ENCODE measurements at places on chromosomes 5 and 9.

DNA sequence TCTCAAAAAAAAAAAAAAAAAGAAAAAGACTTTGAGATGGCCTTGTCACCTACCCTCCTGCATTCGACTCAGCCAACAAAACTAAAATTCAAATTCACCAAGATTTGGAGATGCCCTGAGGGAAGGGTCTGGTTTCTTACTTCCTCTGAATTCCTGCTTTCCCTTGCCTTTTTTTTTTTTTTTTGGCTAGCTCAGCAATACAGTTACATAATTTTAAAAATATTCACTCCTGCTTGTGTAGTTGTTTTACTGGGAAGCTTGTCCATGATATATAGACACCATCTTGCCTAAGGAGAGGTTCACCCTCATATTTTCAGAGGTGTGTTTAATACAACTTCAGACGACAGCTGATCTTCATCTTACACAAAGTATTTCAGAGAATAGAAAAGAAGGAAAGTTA, 21.3 kb upstream of the SERINC5 start:
- no peak for DNase-seq

DNA sequence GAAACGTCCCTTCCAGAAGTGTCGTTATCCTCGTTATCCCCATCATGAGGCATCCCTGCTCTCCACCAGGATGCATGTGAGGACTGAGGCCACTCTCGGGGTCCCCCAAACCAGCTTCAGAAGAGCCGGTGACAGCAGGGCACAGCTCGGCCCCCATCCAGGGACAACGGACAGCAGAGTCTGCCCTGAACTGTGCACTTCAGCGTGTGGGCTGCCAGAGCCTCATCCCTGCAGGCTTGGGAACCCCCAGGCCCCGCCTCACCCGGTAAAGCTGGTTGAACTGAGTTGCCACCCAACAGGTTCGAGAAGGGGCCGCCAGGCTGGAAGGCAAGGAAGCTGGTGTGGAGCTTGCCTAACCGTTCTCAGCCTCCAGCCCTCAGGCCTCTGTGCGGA, 710 bp upstream of the CARD9 start:
- no peak for DNase-seq

- DNase-seq: no peak
These were observed 511.3 kb upstream of the ADAMTS16 start for GRCh38 chr5:4628645-4629385.

DNA sequence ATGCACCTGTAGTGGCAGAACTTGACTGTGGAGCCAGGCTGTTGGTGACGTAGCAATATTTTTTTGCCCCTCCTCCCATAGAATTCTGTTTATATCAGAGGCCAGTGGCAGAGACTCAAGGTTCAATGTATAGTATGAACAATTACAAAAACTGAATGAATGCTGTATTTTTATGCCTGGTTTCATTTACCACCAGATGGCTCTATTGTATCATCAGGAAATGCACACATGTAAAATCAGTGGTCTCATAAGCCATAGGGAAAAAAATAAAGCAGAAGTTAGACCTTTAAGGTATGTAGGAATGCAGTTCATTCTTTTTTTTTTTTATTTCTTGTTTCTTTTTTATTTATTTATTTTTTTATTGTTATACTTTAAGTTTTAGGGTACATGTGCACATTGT, 43.6 kb downstream of the CCDC192 start:
- peak; percentile 45 for DNase-seq

GRCh38 chr9:16718952-16719351, 151.5 kb downstream of the BNC2 start:
- peak; percentile 52 for DNase-seq

DNA sequence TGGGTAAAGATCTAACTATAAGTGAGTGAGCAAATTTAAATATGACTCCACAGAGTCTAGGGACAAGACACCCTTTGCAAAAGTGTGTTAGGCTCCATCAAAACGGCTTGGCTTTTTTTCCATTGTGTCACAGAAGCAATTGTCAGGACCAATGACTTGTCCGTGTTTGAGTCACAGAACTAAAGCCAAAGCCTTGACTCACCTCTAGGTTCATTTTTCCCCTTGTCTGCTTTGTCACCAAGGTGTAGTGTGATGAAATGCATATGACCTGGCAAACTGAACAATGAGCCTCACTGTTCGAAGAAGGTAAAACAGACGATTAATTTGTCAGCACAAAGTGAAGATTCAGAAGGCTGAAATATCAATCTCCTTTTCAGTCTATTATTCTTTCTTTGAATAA, 331.0 kb downstream of the GLIS3 start:
- DNase-seq: no peak

- peak; percentile 35 for DNase-seq
These were observed 715 bp downstream of the RC3H2 start for GRCh38 chr9:122904466-122904822.

- DNase-seq: no peak
These were observed 96.0 kb upstream of the PRR16 start for GRCh38 chr5:120367896-120368634.

DNA sequence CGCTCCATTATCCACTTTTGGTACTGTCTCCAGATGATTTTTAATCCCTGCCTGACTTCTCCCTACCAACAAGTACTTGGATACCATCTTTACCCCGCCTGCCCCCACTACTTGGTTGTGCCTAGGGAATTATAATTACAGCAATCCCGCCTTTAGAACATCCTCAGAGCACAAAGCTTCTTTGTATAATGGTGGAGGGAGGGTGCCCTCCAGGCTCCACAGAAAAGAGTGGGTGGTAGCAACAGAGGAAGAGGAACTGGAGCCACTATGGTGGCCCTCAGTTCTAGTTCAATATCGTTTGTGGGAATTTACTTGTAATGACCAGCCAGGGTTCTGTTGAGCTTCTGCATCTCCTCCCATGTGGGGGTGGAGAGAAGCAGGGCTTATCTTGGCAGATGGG, 79.0 kb upstream of the RNF38 start:
- DNase-seq: no peak

- DNase-seq: no peak
These were observed 71.3 kb downstream of the SH3TC2 start for GRCh38 chr5:148991566-148991965.

DNA sequence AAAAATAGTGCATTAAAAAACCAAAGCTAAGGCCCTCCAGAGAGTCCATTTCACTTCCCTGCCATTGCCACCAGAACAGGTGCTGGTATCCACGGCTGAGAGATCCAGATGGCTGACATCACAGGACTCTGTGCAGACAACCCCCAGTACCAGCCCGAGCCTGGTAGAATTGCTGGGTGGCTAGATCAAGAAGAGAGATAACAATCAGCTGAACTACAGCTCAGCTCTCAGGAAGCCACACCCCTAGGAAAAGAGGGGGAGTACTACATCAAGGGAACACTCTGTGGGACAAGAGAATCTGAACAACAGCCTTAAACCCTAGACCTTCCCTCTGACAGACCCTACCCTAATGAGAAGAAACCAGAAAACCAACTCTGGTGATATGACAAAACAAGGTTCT, 73.8 kb upstream of the SLIT3 start:
- DNase-seq: peak; percentile 16

DNA sequence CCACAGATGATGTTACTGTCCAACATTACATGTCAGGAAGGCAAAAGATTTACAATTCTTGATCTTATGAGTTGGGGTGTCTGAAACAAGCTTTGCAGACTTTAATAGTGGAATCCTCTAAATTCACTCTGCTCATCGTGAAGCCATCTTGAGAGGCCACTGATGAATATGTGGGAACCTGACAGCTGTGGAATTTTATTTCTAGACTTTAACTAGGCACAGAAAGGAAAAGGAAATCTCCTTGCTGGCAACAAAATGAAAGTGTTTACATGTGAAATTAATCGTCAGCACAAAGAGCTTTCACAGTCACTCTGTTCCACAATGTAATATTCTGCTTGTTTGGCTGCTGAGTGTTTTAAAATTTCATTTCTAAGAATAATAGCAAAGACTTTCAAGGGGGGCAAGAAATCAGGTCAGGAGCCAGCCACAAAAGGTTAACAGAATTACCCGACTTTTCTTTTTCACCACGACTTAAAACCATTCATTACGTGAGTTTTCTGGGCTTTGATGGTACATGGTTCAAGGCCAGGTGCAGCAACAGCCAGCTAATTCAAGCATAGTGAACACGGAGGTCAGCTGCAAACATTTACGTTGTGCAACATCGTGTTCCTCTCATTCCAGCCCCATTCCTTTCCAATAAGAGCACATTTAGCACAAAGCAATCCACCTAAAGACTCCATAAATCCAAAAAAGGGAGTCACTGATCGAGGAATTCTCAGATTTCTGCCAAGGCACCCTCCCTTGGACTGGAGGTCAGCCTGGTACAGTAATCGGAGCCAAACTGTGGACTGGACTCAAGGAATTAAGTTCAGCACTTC, 14.6 kb downstream of the NREP start:
- peak; percentile 92 for DNase-seq

DNA sequence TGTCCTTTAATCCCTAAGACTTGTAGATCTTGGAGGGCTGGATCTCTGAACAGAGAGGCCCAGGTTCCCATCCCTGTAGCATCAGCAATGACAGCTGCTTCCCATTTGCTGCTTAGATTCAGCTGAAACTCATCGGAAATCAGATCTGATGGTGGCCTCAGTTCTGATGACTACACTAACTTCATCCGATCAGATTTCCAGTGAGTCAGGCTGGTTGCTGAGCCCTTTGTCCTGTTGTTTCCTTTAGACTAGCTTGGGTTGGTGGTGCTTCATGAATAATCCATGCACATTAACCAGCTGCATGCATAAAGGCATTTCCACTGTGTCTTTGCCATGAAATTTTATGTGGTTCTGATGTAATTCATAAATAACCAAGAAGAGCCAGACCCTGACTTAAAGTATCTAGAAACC, 195.2 kb upstream of the TUT7 start:
- DNase-seq: peak; percentile 89

GRCh38 chr5:131221888-131222287, 42.0 kb upstream of the CDC42SE2 start:
- DNase-seq: peak; percentile 60

- no peak for DNase-seq
These were observed 6.9 kb downstream of the RPL37 start for GRCh38 chr5:40828021-40828631.

DNA sequence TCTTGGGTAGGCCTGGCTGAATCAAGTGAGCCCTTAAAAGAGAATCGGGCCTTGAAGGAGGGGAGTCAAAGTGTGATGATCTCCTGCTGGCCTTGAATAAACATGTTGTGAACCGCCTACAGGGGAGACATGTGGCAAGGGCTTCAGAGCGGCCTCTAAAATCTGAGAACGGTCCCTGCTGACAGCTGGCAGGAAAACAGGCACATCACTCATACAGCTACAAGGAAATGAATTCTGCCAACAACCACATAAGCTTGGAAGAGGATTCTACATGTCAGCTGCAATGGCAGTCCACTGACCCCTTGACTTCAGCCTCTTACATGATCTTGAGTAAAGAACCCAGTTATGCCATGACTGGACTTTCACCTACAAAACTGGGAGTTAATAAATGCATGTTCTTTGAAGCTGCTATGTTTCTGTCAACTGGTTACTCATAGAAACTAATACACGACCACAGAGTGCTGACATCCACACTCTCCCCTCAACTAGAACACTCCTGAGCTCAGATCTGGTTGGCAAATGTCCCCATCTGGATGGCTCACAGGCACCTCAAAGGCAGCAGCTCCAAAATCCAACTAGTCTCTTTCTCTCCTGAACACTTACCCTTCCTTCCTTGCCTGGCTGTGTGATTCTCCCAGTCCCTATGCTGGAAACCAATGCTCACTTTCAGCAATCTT, 333.1 kb downstream of the ASTN2 start:
- no peak for DNase-seq

- DNase-seq: peak; percentile 13
These were observed 259.2 kb downstream of the SLCO4C1 start for GRCh38 chr5:102036927-102037326.

GRCh38 chr5:173493846-173494245, 122.6 kb downstream of the BOD1 start:
- DNase-seq: no peak

GRCh38 chr5:164202338-164202737, 696.9 kb downstream of the MAT2B start:
- peak; percentile 80 for DNase-seq

DNA sequence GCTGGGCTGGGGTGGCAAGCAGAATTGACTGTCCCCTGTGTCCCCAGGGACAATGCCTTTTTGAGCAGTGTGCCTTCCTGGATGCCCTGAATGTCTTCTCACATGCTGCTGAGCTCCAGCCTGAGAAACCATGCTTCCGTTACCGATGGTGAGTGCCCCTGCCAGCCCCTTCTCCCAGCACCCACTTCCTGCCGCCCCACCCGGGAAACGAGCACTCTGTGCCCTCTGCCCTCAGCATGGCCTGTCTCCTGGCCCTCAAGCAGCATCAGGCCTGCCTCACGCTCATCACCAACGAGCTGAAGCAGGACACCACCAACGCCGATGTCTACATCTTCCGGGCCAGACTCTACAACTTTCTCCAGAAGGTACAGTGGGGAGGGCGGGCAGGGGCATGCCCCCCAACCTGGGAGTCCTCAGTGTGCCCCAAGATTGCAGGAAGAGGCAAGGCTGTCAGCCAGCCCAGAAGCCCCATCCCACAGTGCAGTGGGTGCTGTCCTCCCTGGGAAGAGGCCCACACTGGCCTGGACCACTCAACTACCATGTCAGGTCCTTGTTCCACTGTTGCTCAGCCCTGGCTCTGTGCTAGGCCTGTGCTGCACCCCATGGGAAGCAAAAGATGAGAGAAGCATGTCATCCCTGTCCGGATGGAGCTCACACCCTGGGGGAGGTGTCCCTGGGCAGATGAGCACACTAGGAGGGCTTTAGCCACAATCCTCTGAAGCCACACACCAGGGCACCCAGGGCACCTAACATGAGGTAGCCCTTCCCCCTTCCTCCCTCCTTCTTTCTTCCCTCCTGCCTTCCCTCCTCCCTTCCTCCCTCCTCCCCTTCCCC, 4.4 kb downstream of the TTC16 start:
- DNase-seq: no peak

- DNase-seq: peak; percentile 33
These were observed 53.8 kb downstream of the TTC39B start for GRCh38 chr9:15253197-15253596.

Measured in iris pigment epithelial cell (primary cell).